CD4-positive, alpha-beta T cell treated with Interleukin-1 beta for 1 hour (primary cell): ENCODE measurements at places on chromosomes 12 and 14.

DNA sequence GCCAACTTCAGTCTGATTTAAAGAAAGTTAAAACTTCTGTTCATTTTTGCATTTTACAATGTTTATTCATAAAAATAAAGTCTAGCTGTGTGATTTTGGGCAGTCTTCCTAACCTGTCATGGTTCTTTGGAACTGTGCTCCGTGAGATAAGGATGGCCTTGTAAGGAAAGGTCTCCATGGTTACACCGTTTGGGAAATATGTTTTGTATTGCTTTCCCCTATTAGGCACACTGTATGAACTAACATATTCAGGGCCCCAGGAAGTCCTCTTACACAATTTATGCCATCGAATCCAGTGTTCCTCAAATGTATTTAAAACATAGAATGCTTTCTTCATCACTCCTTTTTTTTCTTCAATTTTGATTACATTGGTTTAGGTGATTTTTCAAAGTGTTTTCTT, 54.5 kb downstream of the APAF1 start:
- no peak for DNase-seq

DNA sequence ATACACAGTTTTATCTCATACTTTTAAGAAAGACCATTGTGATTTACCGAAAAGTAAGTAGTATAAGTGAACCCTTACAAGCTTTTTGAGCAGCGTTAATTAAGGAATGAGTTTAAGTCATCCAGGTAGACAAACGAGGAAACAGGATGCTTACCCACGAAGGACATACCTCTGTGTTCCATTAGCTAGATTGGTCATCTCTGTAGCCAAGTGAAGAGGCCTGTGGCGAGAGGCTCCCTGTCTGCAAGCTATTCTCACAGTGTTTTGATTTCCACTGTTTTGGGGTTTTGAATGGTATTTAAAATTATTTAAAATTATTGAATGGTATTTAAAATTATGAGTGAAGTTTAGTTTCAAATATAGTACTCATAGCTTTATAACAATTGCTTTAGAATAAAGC, 342.1 kb upstream of the RGS6 start:
- no peak for DNase-seq

DNA sequence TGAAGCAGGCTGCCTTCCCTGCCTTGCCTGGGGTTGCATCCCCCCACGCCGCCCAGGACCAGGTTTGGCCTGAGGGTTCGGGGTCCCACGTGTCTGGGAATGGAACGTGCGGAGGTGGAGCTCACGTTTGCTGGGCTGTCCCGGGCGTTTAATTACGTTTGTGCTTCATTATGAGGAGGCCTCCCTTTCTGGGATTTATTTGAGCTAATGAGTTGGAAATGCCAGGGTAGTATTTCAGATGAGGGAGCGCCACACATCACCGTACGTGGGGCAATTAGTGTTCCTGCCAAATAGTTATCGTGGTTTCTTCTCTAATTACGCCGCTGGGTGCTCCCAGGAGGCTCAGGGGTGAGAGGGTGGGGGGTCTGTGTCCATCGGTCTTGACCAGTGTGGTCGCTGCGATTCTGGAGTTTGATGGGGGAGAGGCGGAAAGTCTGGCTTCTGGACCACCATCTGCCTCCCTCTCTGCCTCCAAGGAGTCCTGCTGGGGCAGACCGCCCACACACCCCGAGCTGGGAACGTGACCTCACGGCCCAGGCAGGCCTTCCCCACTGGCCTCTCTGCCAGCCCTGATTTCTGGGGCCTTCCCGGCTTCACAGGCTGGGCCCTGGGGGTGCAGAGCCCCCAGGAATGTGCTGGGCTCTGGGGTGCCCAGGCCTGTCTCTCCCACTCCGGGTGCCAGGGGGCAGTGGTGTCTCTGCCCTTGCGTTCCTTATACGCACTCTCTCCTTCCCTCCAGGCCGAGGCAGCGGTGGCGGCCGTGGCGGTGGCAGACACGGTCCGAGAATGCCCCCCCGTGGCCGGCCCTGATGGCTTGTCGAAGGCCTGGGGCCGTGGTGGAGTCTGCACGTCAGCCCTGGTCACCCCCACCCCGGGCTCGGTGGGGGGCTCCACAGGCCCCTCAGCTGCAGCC, 18.9 kb downstream of the KIF26A start:
- no peak for DNase-seq

GRCh38 chr12:42568952-42569915, 20.3 kb downstream of the PRICKLE1 start:
- DNase-seq = no peak

- DNase-seq = no peak
These were observed 72.8 kb downstream of the GALNT4 start for GRCh38 chr12:89451841-89452251.

- DNase-seq = no peak
These were observed 97.1 kb downstream of the ALG10 start for GRCh38 chr12:34119366-34119765.

GRCh38 chr12:95790917-95791849, 619 bp upstream of the NTN4 start:
- peak; percentile 11 for DNase-seq

GRCh38 chr14:31927348-31927832, 149.7 kb upstream of the ARHGAP5 start:
- DNase-seq = no peak

DNA sequence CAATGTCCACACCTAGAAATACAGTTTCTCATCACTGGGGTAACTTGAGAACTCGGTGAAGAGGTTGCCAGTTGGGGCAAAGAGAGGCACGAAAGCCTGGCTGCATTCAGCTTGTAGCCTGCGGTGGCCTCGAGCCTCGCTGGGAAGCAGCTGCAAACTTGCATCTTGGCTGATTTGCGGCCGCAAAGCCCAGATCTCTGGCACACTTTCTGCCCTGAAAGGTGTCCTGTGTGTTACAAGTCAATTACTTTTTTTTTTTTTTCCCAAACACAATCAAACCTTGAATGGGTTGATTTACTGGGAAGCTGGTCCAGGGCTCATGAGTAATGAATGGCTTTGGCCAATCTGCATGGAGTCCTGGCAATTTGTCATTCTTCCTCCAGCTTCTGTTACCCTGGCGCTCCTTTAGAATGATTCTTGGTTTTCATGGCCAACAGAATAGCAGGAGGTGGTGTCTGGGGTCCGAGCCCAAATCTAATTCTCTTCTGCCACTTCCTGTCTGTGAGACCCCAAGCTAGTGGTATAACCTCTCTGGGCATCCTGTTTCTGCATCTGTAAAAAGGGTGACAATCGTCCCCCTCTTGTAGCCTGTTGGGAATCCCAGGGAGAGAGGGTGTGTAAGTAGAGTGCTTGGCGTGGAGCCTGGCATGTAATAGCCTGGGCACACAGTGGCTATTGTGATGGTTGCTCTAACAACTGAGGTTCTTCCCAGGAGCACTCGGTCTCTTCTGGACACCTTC, 6.7 kb downstream of the BCL7A start:
- no peak for DNase-seq

GRCh38 chr12:117098361-117099217, 627 bp downstream of the TESC start:
- peak; percentile 17 for DNase-seq
